ENCODE measurements at places on chromosomes 4 and X. TPM values are rescaled to one million over a fixed set of nuclear protein-coding genes. Genes with fewer than 3 reads are reported as not detected.

DNA sequence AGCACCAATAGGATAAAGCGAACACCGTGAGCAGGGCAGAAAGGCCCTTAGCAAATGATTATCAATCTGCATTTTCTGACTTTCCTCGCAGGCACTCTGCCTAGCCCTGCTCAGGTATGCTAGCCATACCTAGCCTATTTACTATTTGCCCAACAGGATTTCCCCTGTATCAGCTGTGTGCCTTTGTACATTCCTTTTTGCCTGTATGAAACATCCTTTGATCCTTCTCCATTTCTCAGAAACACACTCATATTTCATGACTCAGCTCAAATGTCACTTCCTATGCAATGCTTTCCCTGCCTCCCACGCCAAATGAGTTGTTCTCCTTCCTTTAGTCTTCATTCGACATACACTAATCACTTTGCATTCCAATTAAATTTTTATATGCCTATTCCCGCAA lies 37.2 kb downstream of the PCDH7 start:
- no peak for DNase-seq

DNA sequence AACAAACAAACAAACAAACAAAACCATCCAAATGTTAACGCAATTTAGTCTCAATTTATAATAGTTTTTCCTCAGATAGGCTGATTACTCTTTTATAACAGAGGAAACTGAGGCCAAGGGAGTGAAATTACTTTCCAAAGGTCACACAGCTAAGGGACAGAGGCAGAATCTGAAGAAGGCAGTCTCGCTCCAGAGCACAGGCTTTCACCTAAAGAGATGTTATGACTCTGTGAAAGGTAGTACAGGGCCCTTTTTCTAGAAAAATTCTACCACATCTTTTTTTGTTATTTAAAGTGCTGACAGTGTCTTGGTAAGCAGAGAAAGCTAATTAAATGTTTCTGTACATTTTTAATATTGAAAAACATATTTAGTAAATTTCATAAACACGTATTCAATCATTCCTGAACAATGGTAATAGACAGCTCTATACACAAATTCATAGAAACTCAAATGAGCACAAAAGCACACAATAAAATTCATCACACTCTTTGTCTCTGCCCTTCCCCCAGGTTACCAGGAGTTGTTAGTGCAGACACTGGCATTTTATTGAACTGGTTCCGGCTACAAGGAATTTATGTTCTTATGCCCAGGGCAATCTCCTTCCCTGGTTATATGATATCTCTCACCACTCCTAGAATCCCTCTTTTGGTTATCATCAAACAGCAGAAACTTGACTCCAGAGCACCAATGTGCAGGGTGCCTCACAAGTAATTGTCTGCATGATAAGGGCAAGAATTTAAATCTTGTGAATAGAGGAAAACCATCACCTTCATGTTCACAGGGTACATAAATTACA lies 7.7 kb upstream of the APBB2 start:
- no peak for DNase-seq

DNA sequence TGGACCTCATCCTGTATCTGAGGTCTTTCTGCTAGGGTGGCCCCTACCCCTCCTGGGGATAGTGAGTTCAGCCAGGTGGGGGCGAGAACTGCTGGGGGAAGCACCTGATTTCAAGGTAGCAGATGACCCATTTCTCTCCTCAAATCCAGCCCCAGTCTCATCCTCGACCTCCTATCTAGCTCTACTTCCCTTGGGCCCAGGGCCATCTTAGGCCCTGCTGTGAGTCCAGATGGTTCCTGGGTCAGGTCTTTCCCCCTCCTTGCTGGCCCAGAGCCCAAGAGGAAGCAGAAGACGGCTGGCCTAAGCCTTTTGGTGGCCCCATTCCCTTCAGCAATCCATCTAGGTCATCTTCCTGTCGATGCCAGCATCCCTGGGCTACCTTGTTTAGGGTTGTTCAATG lies 3.3 kb downstream of the CDK16 start:
- peak; percentile 31 for DNase-seq

GRCh38 chr4:39706334-39706733 lies 8.4 kb downstream of the UBE2K start:
- DNase-seq: peak; percentile 84

GRCh38 chr4:130154901-130155300 lies 1058.9 kb downstream of the C4orf33 start:
- DNase-seq: no peak

DNA sequence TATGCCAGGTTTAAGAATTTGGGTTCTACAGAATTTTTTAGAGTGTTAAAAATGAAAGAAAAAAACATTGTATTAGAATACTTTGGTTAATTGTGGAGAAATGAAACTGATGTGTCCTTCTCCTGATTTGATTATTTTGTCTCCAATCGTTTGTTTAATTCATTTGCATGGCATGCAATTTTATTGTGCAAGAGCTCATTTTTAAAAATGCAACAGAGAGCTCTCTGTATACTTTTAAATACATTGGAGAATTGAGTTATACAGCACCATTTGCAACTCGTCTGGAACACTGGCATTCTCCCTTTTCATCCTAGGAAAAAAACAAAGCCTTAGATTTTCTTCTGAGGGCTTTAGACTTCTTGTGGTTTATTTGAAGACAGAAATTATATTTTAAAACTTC lies 689 bp downstream of the EXOC1L start:
- no peak for DNase-seq

DNA sequence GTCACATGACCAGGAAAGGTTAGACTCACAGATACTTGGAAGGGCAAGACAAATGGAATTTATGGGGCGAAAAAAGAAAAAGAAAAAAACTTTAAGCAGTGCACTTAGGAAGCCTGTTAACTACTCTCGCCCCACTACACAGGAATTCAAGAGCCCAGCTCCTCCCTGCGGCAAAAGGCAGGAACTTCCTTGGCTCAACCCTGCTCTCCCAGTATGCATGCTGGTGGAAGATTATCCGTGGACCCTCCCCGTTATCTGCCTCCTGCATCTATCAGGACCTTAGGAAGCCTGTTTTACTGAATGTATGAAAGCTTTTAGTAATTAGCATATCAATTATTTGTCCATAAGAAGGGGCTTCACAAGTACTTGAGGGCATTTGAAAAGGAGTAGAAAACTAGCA lies 40.1 kb upstream of the RPA4 start:
- no peak for DNase-seq

DNA sequence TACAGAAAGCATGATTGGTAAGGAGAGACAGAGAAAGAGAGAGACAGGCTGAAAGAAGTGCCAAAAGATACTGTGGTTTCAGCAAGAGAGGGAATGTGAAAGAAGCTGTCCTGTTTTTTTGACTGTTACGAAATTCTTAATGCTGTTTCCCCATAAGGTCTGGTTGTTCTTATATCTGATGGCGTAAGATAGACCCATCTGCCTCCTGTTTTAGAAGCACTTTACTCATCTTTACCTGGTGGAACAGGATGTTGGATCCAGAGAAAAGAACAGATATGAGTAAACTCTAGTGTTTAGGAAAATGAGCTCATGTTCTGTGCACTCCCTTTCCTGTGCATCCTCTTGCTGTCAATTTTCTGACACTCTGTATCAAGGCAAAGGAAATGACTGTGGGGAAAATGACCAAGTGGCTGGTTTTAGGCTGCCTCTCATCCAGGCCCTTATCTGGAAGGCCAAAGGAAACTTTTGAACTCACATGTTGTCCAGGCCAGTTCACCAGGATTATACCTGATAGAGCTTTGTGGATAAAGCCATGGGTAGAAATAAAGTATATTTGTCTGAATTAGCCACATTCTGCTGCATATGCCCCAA lies 311.7 kb upstream of the HTR2C start:
- no peak for DNase-seq

DNA sequence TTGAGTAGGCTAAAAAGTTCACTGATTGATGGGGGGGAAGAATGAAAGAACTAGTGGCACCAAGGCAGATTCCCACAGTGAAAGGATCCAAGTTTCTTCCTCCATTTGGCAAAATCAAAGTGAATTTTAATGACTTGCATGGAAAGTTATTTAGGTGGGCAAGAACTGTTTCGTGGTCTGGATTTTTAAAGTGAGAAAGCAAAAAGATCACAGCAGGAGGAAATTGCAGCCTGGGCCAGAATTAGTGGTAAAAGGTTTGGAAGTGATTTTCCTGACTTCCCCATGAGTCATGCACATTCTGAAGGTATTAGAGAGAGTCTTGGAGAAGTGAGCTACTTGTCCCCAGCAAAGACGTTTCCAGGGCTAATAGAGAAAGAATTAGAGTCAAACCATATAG lies 207.8 kb downstream of the ANTXR2 start:
- DNase-seq: no peak

GRCh38 chr4:174225349-174226049 lies 58.0 kb downstream of the FBXO8 start:
- no peak for DNase-seq

DNA sequence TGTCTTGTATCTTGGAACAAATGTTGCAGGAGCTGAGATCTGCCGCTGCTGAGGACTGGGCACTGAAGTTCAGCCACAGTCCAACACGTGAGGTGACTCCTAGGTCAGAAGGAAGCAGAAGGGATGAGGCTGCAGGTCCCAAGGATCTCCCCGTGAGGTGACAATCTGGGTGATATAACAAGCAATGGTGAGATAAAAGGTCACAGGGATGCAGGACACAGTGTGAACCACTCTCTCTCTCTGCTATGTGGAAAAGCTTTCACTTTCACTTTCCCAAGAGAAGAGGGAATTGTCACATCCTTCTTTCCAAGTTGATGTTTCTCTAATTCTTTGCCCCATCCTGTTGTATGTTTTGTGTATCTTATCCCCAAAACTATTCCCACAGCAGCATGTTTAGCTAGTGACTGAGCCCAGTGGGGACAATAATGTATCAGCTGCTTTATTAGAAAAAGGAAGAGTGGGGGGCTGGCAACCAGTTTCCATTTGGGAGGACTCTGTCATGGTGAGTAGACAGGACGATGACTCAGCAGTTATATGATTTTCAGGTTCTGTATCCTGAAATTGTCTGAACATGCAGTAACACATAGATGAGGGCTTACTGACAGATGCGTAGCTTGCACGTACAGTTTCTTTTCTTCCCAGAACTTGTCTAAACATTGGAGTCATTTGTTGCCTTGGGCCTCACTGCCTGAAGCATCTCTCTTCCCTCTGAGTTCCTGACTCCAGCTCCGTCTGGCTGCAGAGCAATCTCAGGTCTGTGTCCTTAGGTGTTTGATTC lies 1415.8 kb upstream of the TENM3 start:
- no peak for DNase-seq

- DNase-seq: no peak
Observed at GRCh38 chr4:150814873-150815272, 200.2 kb downstream of the LRBA start.

DNA sequence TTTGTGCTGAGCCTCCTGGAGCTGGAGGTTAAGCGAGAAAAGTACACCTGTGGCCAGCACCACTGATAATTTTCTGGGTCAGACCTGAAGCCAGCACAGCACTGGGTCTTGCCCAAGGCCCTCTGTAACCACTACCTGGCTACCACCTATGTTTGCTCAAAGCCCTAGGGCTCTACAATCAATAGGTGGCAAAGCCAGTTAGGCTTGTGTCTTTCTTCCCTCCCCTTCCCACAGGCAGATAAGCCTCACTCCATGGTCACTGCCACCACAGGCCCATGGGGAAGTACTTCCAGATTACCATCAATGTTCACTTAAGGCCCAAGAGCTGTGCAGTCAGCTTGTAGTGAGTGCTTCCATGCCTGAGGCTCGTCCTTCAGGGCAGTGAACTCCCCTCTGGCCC lies 35.2 kb upstream of the ARMCX4 start:
- no peak for DNase-seq

DNA sequence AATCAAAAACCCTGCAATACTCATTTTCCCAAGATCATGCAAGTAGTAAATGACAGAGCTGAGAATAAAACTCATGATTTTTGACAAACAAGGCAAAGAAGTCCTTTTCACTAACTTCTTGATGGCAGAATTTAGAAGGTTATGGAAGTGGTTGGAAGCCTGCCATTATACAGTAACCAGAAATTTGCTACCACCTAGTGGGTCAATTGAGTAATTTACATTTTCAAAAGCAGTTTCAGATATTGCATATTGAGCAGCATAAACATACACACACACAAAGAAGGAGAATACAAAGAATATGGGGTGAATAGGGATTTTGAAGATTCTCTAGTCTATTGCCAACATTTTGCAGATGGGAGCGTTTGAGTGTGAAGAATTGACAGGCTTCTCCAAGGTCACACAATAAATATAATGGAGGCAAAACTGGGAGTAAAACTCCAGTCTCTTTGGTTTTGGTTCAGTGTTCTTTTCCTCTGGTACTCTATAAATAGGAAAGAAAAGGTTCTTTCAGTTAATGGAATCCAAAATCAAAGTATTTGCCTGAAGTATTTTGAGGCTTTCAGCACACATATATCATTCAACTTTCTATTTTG lies 70.2 kb downstream of the GC start:
- DNase-seq: no peak

DNA sequence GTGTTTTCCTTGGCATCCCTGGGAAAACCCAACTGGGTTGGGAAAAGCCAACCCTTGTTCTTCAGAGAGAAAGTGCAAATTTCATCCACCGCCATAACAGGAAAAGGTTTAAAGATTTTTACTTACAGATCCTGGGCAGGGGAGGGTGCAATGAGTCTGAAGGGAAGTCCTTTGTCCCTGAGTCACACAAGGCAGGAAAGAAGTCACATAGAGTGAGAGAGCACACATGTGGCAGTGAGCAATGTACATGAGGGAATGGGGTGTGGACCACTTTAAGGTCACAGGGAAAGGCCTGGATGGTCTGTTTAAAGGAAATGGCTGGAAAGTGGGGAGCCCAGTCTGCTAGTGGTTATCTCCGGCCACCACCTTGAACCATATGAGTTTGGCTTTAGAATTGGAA lies 248.9 kb downstream of the HS3ST1 start:
- DNase-seq: no peak

DNA sequence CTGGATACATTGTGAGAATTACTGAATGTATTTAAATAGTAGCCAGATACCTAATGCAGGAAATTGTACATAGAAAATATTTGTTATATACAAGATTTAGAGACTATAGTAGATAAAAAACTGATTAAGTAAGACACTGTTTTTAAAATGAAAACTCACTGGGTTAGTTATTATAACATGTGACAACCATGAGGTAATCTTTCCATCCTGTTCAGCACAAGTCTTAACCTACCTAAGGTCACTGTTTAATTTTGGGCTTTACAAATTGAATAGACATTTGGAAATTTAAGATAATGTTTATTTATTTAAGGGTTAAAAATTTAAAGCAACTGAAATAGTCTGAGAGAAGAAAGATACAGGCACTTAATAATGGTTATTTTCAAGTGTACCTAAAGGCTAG lies 102.1 kb downstream of the STIM2 start:
- DNase-seq: no peak

Gene DSPP
- not detected for total RNA-seq

Gene CRLF2
- total RNA-seq: 0.42 TPM

Gene DYNLT3
- total RNA-seq: 43.2 TPM

Gene FDCSP
- not detected for total RNA-seq

Data from aorta (tissue), 5 donors.